Activated CD8-positive, alpha-beta memory T cell treated with anti-CD3 and anti-CD28 coated beads, Interleukin-2, amount 10 ng/mL, durations not matched to agents 7 days and 5 days (primary cell): ENCODE measurements at places on chromosomes 11 and 22.

DNA sequence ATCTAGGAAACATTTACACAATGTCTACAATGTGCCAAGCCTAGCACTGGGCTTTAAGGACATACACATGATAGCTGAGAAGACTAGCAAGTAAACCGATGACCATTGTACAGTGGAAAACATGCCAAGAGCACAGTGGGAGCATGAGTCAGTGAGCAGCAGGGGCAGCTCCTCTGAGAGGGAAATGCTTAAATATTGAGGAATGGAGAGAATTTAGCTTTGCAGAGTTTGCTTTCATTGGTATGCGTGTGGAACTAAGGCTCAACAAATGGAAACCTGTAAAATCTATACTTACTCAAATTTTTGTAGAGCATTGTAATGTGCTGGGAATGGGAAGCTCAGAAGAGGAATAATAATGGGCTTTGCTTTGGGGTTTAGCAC, 282.3 kb downstream of the ST3GAL4 start:
- no peaks in the 10 kb centered on the region for H3K36me3 ChIP-seq
- no peak overlapping the region for H3K4me3 ChIP-seq
- peaks cover 11% of the 10 kb centered on the region for H3K27me3 ChIP-seq
- H3K27ac ChIP-seq = no peak overlapping the region

DNA sequence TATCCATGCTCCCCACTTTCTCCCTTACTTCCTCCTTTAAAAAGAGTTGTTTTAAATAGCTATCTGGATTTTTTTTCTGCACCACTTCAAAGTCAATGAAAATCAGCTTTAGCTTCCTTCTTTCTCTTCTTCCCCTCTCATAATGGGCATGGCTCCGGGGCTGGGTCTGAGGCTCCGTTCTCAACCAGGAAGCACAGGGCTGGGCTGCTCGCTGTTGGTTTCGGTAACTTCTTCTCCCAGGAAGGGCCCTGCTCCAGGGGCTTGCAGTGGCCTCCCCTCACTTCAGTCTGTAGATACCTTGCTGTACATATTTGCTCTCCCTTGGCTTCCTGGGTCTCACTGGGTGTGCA, 23.8 kb downstream of the MICAL2 start:
- H3K4me3 ChIP-seq = no peak overlapping the region
- H3K4me1 ChIP-seq = peaks cover 30% of the 10 kb centered on the region
- no peak for DNase-seq
- H3K27me3 ChIP-seq = no peaks in the 10 kb centered on the region
- H3K27ac ChIP-seq = peak overlapping the region; percentile 0

GRCh38 chr11:133978794-133979193, 22.0 kb upstream of the IGSF9B start:
- no peaks in the 10 kb centered on the region for H3K36me3 ChIP-seq
- peaks cover 27% of the 10 kb centered on the region for H3K27me3 ChIP-seq
- H3K4me1 ChIP-seq = peaks cover 10% of the 10 kb centered on the region
- no peak overlapping the region for H3K27ac ChIP-seq

DNA sequence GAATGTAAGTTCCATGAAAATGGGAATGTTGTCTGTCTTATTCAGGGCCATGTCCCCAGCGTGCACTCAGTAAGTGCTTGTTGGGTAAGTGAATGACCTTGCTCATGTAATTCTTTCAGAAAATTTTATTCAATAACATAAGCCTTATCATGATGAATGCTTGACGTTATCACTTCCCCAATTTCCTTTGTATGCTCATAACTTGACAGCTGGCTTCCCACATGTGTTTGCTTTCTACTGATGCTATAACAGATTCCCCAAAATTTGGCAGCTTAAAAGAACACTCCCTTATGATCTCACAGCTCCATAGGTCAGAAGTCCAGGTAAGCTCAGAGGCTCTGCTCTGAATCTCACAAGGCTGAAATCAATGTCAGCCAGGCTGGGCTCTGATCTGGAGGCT, 155.8 kb upstream of the POU2AF2 start:
- H3K4me3 ChIP-seq = no peak overlapping the region
- peaks cover 12% of the 10 kb centered on the region for H3K27me3 ChIP-seq
- no peaks in the 10 kb centered on the region for H3K36me3 ChIP-seq
- no peak overlapping the region for H3K27ac ChIP-seq
- H3K4me1 ChIP-seq = no peaks in the 10 kb centered on the region
- no peak for DNase-seq
